NCI-H524 (cell line): ENCODE measurements at places on chromosomes 12 and 14.

DNA sequence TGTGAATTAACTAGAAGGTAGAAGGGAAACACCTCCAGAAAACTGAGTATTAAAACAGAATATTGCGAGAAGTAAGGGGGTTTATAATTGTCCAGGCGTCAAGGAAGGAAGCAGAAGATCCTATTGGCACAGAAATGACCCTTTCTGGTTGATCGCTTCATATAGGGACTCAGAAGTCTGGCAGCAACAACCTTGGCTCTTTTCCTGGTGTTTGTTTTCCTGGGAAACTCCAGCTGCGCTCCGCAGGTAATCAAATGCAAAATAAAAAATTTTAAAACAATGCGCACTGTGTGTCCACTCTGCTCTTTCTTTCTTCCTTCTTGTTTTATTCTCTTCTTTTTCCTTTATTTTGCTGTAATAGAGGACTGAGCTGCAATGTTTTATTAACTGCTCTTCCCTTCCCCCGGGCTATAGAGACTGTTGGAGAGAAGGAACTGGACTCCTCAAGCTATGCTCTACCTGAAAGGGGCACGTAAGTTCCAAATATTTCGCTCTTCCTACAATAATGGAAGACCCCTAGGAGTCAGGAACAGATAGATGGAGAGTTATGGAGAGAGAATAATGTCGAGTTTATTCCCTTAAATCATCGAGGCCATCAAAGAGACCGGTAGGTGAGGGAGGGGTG lies 737 bp downstream of the SPX start:
- DNase-seq, result no peak

DNA sequence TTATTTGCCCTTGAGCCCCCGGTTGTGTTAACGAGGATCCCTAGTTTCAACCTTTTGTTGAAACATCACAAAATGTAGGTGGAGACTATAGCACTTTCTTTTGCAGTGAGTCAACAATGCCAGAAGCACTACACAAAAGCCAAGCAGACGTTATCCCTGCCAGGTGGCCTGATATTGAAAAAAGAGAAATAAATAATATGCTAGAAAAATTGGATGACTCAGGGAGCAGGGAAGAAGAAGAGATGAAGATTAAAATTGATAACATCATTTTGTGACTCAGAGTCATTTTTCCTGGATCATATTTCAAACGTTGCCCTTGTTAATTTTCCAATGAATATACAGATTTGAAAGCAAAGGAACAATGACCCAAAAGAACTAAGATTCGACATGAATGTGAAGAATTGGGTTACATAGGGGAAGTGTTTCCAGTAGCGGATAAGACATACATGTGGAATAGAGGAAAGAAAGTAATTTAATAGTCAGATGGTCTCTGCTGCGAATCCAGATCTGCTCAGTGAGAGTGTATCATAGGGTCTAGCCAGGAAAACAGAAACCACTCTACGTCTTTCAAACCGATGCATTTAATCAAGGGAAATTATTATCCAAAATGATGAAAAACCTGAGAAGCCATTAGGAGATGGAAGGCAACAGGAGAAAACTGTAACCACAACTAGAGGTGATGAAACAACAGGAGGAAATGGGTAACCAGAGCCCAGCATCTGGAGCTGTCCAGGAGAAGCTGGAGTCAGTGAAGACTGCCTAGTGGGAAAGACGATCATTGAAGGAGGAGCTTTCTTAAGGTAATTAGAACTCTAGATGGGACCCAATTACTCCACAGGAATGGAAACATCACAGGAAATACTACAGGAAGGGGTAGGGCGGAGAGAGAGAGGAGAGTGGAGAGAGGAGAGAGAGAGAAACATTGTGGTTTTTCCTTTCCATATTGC lies 57.9 kb downstream of the RERG start:
- no peak for DNase-seq

DNA sequence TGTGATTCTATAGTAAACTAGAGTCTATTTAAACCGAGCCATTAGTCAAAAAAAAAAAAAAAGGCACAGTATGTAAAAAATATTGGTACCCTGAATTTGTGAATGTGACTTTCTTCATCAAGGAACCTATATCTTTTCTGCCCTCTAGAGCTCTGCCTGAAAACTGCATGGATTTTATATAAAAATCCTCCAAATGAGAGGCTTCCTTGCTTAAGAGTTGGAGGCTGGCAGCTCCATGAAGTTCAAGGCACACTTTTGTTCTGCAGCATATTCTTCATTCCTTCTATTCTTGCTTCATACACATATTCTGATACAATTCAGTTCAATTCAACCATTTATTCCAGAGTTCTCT lies 23.1 kb upstream of the NKX2-8 start:
- peak; percentile 53 for DNase-seq

GRCh38 chr14:100644784-100645183 lies 57.6 kb upstream of the BEGAIN start:
- DNase-seq, result no peak

DNA sequence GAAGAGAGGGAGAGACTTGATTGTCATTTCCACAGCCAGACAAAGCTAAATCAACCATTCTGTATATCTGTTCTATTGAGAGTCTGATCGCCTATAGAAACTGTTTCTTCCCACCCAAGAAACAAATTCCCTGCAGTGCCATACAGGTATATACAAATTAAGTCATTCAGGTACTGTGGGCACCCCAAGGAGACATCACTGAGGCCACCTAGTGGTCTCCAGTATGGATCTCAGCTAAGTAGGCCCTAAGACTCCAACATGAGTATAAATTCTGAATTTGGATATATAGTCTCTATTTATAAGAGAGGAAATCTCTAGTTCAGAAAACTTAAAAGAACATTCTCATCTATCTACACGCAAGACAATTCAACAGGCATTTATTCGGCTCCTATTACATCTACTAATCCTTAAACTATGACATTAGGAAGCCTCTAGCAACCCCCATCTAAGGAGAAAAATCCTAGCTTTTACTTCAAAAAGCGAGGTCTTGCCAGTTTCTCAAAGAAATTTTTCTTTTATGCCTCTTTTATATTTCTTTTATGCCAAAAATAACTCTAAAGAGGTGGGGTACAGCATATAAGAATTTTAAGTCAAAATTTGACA lies 62.6 kb downstream of the DCAF5 start:
- no peak for DNase-seq
